ENCODE measurements at places on chromosomes 7 and 10. TPM values are rescaled to one million over a fixed set of nuclear protein-coding genes. Genes with fewer than 3 reads are reported as not detected.

DNA sequence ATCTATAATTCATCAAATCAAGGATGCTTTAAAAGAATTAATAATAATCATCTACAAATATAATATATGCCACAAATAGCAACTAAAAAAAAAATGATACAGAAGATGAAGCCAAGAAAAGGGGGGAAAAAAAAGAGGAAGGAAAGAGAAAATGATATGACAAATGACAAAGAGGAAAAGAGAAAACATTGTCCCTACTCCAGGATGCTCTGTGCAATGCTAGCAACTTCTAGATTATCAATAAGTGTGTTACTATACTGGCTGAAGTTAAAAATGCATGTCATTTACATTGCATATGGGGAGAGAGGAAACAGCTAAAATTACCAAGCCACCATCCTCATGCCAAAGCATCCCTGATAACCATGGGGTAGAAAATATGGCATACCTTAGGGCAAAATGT lies 104.2 kb downstream of the SFMBT2 start:
- no peak for DNase-seq

- DNase-seq = no peak
Observed at GRCh38 chr10:59281861-59282260, 80.5 kb downstream of the FAM13C start.

DNA sequence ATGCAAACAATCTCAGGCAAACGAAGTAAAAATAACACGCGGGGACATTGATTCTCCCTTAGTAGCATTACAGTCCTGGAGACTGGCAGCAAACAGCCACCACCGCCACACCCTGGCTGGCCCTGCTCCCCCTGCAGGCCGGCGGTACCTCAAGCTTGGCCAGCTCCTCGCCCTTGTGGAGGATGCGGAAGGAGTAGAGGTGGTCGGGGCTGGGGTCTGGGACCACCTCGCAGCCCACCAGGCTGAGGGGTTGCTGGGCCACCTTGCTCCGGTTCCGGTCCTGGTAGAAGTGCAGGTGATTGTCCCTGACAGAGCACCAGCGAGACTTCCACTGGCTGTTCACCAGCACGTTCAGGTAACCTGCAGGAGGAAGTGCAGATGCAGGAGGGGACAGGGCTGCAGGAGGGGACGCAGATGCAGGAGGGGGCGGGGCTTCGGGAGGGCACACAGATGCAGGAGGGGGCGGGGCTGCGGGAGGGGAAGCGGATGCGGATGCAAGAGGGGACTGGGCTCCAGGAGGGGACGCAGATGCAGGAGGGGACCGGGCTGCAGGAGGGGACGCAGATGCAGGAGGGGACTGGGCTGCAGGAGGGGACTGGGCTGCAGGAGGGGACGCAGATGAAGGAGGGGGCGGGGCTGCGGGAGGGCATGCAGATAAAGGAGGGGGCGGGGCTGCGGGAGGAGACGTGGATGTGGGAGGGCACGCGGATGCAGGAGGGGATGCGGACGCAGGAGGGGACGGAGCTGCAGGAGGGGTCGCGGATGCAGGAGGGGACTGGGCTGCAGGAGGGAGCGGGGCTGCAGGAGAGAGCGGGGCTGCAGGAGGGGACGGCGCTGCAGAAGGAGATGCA lies 65.7 kb downstream of the VWA2 start:
- DNase-seq = no peak

GRCh38 chr7:74043523-74043951 lies 15.6 kb downstream of the ELN start:
- no peak for DNase-seq

The TYSND1 gene
- polyA plus RNA-seq = 1.3 TPM

The UCN3 gene
- polyA plus RNA-seq = not detected

DNA sequence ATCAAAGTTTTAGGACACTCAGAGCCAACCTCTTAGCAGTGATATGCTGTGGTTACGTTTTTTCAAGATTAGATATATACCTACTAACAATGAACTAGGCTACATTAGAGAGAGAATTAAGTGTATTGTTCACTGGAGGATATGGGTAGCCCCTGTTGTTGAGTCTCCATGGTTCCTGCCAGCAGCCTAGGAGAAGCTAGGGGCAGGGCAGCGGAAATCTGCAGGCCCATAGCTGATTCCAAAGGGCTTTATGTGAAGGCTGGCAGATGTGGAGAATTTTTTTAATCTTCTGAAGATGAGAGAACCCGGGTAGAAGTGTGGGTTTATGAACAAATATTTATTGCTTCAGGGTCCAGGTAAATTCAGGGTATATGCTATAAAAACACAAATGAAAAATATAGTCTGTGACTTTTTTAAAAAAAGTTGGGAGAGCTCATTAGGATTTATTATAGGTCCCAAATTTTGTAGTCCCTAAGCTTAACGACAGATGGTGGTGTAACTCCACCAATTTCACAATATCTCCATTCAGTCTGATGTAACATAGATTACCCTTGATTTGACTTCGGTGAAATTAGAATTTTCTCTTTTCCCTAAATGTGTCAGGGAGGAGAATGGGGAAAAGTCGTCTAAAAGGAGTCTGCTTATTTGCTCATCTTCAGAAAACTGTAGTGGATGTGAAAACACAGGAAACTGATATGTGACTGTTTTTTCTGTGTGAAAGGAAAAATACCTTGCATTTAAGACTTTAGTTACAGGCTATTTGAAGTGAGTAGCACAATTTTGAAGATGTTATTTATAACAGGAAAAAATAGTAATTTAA lies 163.0 kb upstream of the PPP1R3A start:
- DNase-seq = no peak

DNA sequence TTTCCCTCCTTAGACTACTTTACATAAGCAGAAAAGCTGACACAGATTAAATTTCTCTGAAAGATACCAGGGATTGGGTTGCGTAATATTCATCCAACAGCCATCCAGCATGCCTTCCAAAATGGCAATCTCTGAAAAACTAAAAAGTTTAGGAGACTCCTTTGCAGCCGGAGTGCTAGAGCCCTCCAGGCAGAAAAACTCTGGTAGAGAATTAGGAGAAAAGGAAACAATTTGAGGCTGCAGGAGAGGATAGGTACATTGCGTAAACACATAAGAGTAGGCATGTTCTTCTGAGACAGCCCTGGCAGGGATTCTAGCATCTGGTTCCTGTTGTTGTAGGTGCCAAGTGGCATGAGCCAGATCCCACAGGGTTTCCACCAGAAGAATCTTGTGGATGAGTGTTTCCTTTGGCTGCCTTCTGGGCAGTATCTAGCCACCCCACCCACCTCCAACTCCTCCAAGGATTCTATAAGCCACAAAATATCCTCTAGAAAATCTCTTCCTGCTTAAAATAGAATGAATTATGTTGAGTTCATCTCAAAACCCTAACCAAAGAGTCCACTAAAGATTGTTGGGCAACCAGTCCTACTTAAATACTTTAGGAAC lies 402.4 kb downstream of the HGF start:
- no peak for DNase-seq

DNA sequence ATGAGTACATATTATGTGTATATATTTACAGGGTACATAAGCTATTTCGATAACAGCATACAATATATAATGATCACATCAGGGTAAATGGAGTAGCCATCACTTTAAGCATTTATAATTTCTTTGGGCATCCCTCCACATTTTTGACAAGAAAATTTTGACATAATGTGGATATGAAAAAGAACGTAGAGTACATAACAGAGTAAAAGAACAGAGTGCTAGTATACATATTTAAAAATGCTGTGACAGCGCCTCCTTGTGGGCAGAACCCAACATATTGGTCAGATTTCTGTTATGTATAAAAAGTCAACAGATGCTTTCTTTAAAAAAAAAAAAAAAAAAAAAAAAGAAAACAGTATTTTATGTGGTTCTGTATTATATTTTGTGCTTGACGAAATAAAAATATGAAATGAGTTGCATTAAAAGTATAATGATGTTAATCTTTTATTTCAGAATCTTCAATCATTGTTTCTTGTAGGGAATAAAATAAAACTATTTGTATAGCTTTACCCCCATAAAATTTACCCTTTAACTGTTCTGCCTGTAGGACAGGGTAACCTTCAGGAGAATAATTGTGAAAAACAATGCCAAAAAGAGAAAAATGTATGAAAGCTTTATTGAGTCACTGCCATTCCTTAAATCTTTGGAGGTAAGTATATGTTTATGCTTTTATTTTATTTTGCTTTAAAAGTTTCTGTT lies 18.3 kb upstream of the HBP1 start:
- peak; percentile 62 for DNase-seq

The FAM241B gene
- polyA plus RNA-seq = 9.5 TPM

- DNase-seq = no peak
Observed at GRCh38 chr10:107340326-107340725, 175.8 kb upstream of the SORCS1 start.

The VPS37D gene
- polyA plus RNA-seq = 2.1 TPM

The ZP3 gene
- polyA plus RNA-seq = 3.7 TPM

GRCh38 chr7:105578496-105578895 lies 2.8 kb downstream of the EFCAB10 start:
- DNase-seq = no peak

- DNase-seq = no peak
Observed at GRCh38 chr10:132941640-132942051, 724 bp downstream of the CFAP46 start.

- no peak for DNase-seq
Observed at GRCh38 chr7:101953248-101953819, 135.9 kb downstream of the CUX1 start.

DNA sequence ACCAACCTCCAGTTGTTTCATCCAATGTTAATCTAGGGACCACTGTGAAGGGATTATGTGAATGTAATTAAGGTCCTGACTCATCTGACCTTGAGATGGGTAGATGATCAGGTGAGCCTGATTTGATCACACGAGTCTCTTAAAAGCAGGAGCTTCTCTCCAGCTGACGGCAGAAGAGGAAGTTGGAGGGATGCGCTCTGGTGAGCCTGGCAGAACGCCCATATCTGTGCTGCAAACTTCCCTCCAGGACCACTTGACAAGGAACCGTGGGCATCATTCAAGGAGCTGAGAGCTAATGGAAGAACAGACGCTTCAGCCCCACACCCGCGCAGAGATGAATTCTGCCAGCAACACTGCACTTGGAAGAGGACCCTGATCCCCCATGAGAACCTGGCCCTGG lies 642.4 kb downstream of the TNS3 start:
- DNase-seq = no peak

DNA sequence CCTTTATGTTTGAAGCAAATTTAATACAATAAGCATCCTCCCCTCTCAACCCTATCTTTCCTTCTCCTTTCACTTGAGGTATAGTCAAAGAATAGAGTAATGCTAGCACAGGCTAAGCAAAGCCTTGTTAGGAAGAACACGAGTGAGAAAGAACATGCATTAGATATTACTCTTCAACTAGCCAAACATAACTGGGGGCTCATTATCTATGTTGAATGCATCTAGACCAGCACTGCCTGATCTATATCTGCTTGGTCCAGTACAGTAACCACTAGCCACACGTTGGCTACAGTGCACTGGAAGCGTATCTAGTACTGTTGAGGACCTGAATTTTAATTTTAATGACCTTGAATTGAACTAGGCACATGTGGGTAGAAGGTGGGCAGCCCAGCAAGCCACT lies 21.0 kb downstream of the SFMBT2 start:
- no peak for DNase-seq

GRCh38 chr10:3900391-3900790 lies 115.4 kb upstream of the KLF6 start:
- no peak for DNase-seq

- DNase-seq = no peak
Observed at GRCh38 chr10:87534173-87534858, 29.6 kb downstream of the MINPP1 start.

GRCh38 chr10:96643920-96644319 lies 57.1 kb upstream of the TM9SF3 start:
- DNase-seq = no peak

DNA sequence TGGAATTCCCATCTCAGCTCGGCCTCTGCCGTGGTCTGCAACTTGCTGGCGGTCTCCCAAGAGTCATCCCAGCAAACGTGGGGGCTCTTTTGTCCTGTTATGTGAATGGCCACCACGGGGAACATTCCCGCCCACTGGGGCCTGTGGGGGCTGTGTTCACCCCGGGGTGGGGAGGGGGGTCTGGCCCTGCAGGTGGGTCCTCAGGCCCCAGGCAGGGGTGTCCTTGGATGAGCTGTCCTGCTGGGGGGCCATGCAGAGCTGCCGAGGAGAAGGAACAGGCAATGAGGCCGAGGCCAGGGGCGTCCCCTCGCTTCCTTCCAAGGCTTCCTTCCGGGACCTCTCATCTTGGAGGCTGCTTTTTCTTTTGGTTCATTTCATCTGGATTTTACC lies 24.4 kb upstream of the PITRM1 start:
- no peak for DNase-seq

- no peak for DNase-seq
Observed at GRCh38 chr7:148782757-148783456, 84.2 kb downstream of the CUL1 start.

DNA sequence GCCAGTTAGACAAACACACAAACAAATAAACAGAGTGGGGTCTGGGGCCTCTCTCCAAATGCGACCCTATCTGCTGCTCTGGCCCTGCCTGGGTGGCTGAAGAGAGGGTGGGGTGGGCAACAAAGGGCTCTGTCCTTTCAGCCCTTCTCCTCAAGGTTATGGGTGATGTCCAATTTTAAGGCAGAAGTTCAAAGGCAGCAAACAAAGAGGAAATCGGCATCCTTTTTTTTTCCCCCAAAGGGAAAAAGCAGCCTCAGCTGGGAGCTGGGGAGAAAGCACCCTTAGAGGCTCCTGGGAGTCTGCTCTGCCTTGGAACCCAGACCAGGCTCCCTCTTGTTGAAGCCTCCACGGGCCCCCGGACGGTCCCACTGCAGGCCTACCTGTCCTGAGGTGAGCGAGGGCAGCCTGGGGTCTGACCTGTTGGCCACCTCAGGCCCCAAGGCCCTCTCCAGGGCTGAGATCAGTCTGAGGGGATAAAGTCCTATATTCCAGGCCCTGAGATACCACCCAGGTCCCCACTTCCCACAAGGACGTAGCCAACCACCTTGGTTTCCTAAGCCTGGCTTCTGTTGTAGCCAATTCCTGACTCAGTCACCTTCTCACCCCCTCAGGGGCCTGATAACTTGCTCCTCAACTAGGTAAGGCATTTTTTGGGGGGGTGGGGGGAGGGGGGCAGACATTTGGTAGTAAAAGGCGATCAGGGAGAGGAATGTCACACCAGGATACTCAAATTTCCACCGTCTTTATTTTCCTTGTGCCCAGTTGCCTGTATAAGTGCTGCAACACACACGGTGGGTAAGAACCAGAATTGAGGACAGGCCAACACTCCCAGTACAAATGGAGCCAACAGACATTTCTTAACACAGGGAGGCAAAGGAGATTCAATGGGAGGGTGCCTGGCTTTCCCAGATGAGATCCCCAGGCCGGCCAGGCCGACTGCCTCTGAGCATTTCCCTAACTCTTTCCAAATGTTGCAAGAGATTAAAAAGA lies 4.3 kb downstream of the HOXA11 start:
- DNase-seq = no peak

DNA sequence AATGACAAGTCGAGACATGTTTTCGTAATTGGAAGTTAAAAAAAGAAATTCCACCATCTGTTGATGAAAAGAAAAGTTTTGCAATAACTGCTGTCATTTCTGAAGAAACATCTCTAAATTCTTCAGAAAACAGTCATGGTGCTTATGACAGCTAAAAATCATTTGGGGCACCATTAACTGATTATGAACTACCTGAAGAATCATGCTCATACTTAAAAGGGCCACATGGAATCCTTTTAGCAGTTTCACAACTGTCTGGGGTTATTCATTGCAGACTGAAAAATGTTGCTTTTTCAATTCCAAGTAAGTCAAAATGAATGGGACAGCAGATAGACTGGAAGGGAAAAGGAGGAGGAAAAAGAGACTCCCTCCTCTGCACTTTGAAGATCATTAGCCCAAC lies 134.2 kb downstream of the CHN2 start:
- no peak for DNase-seq

The ADAM12 gene
- not detected for polyA plus RNA-seq

All from K562 (cell line).